ENCODE measurements at places on chromosomes 16 and 17.

DNA sequence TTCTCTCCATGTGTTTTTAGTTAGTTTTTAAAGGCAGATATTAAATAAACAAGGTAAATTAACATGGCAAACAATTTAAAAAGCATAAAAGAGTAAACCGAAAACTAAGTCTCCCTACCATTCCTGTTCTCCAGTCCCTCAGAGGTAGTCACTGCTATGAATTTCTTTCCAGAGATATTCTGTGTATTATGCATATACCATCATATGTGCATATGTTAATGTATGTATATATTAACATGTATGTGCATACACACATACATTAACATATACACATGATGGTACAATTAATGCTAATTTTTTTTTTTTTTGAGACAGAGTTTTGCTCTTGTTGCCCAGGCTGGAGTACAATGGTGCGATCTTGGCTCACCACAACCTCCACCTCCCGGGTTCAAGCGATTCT lies 32.5 kb downstream of the TANGO6 start:
- no peak for DNase-seq

DNA sequence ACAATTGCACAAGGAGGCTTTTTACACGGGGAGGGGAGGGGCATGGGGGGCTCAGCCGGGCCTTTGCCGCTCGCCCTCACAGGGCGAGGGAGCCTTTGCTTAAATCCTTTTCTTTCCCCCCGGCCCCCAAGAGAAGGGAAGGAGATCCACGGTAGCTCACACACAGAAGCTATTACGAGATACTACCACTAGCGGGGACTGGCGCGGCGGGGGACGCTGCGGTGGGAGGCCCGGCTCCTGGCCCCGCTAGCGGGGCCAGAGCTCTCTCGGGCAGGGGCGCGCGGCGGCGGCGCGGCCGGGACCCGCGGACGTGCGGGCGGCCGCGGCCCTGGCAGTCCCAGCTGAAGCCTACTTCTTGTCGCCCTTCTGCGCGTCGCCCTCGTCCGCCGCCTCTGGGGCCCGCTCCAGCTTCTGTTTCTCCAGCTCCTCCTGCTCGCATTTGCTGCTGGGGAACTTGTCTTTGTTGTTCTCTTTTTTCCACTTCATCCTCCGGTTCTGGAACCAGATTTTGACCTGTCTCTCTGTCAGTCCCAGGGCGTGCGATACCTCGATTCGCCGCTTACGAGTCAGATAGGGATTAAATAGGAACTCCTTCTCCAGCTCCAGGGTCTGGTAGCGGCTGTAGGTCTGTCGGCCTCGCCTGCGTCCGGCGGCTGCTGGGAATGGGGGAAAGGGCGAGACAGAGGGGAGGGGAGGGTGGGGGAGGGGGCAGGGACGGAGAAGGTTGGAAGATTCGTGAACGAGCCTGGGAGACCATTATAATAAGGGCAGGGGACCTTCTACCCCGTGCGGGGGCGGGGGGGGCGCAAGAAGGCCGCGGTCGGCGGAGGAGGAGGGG lies 2.0 kb downstream of the HOXB8 start:
- DNase-seq = no peak

GRCh38 chr16:80317599-80318037 lies 223.2 kb upstream of the DYNLRB2 start:
- DNase-seq = no peak

GRCh38 chr17:21249920-21250703 lies 3.1 kb downstream of the NATD1 start:
- no peak for DNase-seq

DNA sequence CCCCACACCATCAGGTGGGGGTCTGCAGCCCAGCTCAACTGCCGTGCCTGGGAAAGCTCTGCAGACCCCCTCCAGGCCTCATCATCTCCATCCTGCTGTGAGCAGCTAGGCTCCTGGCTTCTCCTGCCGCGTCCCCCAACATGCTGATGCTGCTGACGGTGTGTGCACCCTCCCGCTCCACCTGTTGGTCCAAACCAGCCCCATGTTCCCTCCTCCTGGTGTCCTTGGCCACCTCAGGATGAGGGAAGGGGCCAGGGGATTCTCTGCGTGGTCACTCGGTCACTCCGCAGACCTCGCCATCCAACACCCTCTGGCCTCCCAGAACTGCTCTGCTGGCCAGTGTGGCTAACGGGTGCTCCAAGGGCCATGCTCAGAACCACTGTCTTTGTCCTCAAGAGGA lies 368.6 kb downstream of the FOXL1 start:
- DNase-seq = no peak

GRCh38 chr16:72657791-72658190 lies 390.1 kb downstream of the ZFHX3 start:
- DNase-seq = no peak

GRCh38 chr16:724188-725040 lies 1.8 kb downstream of the CCDC78 start:
- DNase-seq = no peak

- no peak for DNase-seq
Observed at GRCh38 chr16:17228048-17228707, 242.6 kb downstream of the XYLT1 start.

GRCh38 chr17:43360376-43360738 lies 38.4 kb upstream of the ARL4D start:
- no peak for DNase-seq

DNA sequence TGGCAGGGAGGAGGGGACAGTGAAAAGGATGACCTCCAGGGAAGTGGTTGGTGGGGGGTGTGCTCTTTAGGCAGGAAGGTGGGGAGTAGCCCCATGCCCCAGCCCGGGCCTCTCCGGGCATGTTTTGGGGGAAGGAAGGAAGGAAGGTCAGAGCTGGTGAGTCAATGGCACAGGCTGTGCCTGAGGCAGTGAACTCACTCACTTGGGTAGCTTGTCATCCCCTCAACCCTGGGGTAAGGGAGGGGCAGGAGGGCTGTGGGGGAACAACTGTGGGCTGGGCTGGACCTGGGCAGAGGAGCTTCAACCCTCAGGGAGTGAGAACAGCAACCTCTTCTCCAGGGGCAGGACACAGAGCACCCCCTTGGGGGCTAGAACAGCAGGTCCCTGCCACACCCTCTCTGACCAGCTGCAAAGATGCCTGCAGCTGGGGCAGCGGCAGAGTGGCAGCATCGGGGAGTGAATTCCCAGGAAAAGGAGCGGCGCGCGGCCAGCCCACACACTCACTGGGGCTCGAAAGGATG lies 6.3 kb downstream of the CSF3 start:
- DNase-seq = no peak

Data from substantia nigra (tissue), 51 donors.